ENCODE measurements at places on chromosomes 1 and 21.
A peak's percentile ranks its signal among the peaks of the same experiment; 100 is the strongest.

GRCh38 chr1:46020010-46020409 lies 112.4 kb downstream of the PIK3R3 start:
- DNase-seq, result no peak

GRCh38 chr1:168490306-168490705 lies 53.5 kb downstream of the XCL2 start:
- DNase-seq, result no peak

DNA sequence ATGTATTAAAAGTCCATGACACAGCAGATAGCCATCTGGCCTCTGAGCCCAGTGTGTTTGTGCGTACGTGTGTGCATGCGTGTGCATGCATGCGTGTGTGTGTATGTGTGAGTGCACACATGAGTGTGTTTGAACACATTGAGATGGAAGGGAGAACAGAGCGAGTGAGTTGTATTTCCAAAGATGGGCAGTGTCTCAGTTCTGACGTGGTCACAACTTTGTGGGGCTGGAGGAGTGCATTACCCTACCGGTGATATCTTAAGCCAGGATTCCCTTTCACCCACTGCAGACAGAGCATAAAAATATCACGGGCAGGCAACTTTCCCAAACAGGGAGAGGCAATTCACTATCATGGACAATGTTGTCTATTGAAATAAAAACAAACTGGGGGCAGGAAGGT lies 27.8 kb downstream of the IRF2BP2 start:
- no peak for DNase-seq

- peak; percentile 99 for DNase-seq
Observed at GRCh38 chr1:207935166-207935583, 24.2 kb upstream of the CD34 start.

GRCh38 chr21:38951095-38951730 lies 145.5 kb downstream of the ETS2 start:
- no peak for DNase-seq

DNA sequence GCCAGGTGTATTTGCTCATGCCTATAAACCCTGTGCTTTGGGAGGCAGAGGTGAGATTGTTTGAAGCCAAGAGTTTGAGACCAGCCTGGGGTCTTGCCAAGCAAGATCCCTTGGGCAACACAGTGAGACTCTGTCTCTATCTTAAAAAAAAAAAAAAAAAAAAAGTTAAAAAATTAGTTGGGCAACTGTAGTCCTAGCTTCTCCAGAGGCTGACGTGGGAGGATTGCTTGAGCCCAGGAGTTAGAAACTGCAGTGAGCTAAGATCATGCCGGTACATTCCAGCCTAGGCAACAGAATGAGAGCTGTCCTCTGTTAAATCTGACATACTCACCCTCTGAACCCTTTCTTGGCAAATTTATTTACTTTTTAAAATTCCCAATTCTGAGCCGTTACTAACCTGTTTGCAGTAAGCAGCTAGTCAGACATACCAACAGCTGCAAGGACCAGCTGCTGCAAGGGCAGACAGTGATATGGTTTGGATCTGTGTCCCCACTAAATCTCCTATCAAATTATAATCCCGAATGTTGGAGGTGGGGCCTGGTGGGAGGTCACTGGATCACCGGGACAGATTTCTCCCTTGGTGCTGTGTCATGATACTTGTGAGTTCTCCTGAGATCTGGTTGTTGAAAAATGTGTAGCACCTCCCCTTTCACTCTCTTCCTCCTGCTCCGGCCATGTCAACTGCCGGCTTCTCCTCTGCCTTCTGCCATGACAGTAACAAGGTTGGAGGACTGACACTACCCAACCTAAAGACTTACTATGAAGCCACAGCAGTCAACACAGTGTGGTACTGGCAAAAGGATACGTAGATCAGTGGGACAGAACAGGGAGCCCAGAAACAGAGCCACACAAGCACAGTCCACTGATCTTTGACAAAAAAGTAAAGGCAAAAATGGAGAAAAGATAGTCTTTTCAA lies 10.6 kb downstream of the PARP1 start:
- no peak for DNase-seq

DNA sequence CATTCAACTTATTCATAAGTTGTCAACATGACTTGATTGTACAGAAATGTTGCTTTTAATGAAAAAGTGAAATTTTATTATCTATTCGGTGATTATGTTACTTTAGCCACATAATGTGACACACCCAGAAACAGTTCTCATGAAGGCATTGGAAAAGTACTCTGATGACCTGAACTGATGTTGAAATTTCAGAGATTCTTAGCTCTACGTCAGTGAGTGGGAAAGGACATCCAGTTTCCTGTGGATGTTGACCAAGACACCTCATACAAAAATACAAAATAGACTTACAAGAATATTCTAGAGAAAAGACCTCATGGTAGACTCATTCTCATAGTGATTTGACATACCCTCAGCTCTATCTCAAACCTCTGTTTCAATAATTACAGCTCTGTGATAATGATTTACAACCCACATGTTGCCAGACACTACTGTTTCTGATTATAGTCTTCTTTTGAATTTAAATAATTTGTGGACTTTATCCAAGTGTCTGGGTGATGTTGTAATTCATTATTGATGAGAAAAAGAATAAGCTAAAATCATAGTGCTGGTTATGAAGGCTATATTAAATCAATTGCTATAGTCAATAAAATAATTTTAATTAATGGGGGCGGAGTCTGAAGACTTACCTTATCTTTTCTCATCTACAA lies 37.3 kb downstream of the KCNK2 start:
- DNase-seq, result no peak

- DNase-seq, result no peak
Observed at GRCh38 chr1:147902253-147902845, at the start of gene GJA8. Gene GJA8 (plus strand): TSS chr1:147902795. CDS start chr1:147907956, 5,161 bp downstream.

DNA sequence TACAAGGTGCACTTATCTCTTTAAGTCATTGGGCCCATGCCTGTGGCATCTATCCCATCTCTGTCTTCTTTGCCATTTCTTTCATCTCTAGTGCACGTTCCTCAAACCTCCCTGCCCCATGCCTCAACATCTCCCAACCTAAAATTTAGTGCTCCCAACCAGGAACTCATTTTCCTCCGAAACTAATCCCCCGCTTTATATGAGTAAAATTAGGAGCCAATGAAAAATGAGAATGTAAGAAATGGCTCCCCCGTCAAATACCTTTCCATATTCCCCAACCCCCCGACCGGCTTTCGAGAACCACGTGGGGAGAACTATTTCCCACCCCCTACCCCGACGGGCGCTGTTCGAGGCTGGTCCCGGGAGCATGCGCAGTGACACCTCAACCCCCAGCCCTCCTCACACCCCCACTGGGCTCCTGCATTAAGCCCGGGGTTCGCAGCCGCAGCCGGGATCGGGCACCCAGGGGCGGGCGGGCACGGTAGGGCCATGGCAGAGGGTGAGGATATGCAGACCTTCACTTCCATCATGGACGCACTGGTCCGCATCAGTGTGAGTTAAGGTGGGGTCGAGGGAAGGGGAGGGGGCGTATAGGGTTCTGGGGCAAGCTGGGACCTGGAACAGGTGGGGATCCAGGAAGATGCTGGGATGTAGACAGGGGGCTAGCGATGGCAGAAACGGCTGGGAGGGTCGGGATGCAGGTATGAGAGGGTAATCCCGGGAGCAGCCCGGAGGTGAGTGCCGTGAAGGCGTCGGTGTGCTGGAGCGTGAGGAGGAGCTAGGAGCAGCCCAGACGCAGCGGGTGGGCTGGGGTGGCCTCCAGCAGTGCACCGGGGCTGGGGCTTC lies at the start of gene TRIM46:
TRIM46 (plus strand) TSS at position 372 of the 846 bp plus-strand sequence; CDS start at position 490, 118 bp downstream.
- peak; percentile 73 for DNase-seq

DNA sequence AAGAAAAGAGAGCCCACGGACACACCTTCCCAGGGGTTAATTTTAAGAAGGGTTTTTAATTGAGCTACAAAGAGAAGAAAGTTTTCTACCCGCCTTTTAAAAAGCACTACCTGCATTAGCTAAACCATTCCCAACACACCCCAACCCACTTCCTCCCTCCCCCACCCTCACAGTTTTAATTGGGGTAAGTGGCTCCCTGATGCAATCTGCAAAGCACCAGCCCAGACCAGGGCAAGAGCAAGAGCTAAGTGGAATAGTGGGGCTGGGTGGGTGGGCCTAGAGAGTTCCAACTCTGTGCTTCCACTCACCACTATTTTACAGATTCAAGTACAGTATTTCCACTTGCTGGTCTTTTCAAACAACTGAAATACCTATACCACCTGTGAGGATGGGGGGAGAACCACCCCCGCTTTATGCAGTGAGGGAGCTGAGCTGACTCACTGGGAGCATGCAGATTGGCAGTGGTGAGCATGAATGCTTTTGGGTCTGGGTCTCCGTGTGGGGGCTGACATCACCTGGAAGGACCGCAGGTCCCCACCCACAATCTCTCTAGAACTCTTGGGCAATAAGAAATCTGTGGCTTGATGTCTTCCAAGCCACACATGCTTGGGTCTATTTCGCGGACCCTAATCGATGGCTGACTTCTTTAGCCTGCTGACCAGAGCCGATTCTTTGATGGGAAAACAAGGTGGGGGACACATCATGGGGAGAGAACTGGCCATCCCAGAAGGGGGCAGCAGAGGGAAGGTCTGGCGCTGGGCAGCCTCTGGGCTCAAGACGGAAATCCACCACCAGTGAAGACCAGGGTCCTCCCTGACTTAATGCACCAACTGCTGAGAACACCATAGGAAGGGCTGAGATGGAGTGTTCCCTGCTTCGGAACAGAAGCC lies 95.5 kb downstream of the SSBP3 start:
- peak; percentile 58 for DNase-seq

DNA sequence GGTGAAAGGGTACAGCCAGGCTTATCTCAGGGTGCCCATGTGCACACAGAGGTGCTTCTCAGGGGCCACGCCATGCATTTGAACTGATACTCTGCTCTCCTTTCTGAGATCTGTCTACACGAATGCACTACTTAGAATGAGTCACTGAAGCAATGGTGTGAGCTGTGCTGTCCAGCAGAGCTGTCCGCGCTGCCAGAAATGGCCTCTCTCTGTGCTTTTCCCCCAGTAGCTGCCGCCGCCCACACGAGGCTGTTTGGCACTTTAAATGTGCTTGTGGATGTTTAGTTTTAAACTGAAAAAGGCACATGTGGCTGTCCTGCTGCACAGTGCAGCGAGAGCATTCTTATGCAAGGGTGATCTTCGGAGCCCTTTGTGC lies 87.1 kb upstream of the COL6A1 start:
- no peak for DNase-seq

DNA sequence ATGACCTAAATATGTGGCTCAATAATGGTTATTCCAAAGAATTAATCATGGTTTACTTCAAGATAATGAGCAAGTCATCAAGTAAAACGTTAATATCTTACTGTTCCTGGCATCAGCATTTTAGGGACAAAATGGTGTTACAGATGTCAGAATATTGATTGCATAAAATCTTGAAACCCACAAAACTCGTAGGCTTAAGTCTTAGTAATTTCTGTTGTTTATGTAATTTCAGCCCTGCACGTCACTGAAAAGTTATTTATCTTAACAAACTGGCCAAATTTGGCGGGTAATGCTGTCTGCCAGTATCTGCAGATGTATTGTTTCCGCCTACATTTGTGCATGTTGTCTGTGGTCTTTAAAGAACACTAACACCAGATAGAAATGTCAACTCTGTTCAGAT lies 25.8 kb downstream of the CDC7 start:
- no peak for DNase-seq

GRCh38 chr21:14358775-14359174 lies 24.2 kb downstream of the HSPA13 start:
- no peak for DNase-seq

DNA sequence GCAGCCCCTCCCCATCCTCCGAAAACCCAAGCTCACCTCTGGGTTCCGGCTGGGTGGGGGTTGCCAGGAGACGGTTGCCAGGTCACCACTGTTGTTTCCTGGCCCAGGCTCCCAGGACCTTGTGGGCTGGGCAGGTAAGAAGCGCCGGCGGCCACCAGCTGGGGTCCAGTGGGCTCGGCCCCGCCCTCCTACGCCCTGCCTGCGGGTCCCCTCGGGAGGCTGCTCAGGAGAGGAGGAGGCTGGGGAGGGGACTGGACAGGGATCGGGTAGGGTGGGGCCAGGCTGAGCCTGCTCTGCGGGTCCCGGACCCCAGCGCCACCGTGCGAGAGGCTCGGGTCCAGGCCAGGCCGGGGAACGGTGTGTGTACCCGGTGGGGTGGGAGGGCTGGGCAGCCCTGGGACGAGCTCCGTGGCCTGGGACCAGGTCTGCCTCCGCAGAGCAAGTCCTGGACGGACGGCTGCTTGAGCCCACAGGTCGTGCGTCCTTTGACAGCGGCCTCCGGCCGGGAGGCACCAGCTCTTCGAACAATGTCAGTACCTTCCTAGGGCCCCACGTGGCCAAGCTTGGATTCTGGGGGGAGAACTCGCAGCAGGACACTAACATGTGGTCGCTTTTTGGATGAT lies at the start of gene TTLL10:
TTLL10 (plus strand) TSS at position 88 of the 623 bp plus-strand sequence. CDS start 5,336 bp downstream, outside the sequence.
- DNase-seq, result no peak

- peak; percentile 5 for DNase-seq
Observed at GRCh38 chr1:53681977-53682685, 56.8 kb downstream of the GLIS1 start.

DNA sequence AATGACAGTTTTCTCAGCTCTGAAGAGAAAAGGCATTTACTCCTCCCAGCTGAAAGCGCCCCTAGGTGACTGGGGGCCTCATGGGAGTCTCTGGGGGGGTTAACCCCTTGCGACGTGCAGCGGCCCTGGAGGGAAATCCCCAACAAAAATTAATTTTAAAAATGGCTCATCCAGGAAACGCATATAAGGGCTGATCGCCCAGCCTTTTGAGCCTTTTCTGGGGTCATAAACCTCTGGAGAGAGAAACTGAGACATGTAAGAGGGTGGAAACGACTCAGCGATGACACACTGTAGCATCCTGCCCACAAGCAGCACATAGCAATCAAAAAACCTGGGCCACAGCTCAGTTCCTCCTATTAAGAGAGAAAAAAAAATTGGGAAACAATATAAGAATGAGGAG lies 20.4 kb upstream of the HPDL start:
- no peak for DNase-seq

DNA sequence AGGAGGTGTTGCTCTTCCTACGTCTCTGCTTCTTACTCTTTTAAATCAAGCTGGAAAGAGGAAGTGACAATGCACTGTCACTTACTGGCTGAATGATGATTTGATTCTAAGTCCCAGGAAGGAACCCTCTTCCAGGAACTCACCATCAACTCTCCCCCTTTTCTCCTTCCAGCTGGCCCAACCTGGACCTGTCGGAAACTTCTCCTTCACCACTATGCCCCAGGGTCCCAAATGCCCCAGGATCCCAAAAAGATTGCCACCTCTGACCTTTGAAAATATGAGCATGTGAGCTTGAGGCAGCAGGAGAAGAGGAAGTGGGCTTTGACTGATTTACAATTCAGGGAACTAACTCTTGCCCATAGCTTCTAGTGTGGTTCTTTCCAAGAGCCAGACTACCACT lies 5.3 kb upstream of the ADAMTS5 start:
- peak; percentile 91 for DNase-seq

GRCh38 chr1:182556279-182556678 lies 32.8 kb downstream of the RNASEL start:
- DNase-seq, result no peak

GRCh38 chr1:223539750-223540149 lies 125.8 kb downstream of the CAPN8 start:
- DNase-seq, result no peak

GRCh38 chr1:213273546-213273945 lies 222.5 kb downstream of the RPS6KC1 start:
- no peak for DNase-seq

GRCh38 chr1:51642739-51643142 lies 25.8 kb downstream of the OSBPL9 start:
- no peak for DNase-seq

- no peak for DNase-seq
Observed at GRCh38 chr1:107076841-107077240, 20.4 kb downstream of the PRMT6 start.

All from OCI-M1 (cell line).